ENCODE measurements at places on chromosomes 4 and X.

GRCh38 chr4:122503214-122503613 is 46.7 kb upstream of the IL2 start:
- no peak for DNase-seq

DNA sequence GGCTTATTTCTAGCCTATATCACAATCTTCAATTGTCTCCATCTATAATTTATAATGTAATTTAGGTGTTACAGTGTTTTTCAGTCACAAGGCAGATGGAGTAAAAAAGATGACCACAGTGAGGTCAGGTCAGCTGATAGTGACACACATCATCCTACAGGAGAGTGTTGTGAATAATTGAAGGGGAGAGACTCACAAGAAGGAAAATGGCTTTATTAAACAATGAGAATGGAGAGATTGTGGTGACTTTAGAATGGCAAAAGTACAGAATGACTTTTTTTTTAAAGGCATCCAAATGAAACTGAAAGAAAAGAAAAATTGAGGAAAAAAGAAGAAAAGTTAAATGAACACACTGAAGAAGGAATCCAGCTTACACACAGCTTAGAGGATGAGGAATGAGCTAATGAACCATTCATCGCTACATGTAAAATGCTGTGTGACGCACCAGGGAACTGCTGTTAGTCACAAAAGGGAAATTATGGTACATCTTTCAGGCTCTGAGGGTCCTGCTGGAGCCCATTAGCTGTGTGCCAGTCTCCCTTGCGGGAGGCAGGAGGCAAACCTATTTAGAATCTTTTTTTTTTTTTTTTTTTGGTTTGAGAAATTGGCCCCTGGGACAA is 56.6 kb downstream of the SPRY1 start:
- DNase-seq = no peak

DNA sequence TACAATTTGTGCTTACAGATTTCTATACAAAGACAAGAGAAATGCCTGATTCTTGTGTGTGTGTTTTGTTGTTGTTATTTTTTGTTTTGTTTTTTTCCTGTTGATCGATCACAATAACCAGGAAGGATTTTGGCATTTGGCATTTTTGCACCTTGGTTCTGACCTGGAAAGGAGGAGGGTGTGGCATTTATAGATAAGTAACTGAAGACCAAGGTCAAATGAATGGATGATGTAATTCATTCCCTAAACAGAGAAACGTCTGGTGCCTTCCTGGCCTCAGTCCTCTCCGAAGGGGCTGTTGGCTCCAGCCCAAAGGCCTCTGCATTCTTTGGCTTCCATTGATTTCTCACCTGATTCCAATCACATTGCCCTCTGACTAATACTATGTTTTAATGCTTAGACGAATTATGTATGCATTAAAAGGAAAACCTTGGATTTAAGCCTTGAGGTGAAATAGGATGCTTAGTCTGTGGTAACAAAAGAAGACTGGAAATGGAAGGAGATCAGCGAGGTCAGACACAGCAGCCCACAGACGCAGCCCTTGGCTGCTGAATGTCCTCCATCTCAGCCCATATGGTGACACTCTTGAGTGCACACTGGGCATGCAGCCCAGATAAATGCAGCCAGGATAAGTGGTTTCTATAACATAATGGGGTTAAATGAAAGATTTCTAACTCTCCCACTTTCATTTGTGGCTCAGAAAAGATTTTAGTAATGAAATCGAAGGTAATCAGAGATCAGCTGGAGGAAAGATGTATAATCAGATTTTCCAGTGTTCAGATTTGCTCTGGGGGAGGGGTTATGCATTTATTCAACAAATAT is 60.5 kb upstream of the TRIM2 start:
- no peak for DNase-seq

DNA sequence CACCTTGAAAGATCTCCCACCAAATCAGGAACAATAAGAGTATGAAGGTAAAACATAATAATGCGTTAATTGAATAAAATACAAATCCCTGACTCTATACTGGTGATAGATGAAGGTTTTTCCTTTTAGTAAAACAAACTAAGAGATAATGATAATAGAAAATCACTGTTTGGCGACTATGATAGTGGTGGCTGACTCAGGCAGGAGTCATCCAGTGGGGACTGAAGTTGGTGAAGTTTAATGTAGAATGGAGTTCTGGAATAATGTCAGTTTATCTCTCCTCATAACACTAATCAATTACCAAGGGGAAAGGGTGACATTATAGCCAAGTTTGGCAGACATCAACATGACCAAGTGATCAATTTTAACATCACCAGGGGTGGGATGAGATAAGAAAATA is 21.3 kb downstream of the ABCG2 start:
- DNase-seq = no peak

DNA sequence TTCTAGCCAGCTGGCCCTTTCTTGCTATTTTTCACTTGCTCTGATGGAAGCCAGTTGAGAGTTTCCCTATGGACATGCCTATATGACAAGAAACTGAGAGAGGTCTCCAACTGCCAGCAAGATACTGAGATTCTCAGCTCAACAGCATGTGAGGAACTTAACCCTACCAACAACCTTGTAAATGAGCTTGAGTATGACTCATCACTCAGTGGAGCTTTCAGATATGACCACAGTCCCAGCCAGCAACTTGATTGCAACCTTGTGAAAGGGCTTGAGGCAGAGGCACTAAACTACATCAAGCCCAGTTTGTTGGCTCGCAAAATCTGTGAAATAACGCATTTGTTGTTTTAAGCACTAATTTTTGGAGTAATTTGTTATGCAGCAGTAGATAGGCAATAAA is 175.8 kb downstream of the COMMD8 start:
- no peak for DNase-seq

- no peak for DNase-seq
Measured at GRCh38 chrX:116198810-116199209, 28.3 kb downstream of the AGTR2 start.

DNA sequence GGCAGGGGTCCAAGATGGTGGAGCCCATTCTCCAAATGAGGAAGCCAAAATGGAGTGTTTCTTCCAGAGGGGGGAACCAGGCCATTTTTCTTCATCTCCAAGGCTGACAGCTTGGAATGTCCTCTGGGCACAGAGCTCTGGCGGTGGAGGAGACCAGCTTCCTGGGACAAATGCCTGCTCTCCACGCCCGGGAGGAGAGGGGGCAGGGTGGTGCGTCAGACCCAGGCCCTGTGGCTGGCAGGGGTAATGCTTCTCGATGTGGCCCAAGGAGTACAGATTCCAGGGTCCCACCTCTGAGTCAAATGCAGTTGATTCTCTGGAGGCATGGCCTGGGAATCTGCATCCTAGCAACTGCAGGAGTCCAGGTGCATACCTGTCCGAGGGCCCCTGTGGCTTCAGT is 44.6 kb upstream of the ADRA2C start:
- DNase-seq = peak; percentile 12

DNA sequence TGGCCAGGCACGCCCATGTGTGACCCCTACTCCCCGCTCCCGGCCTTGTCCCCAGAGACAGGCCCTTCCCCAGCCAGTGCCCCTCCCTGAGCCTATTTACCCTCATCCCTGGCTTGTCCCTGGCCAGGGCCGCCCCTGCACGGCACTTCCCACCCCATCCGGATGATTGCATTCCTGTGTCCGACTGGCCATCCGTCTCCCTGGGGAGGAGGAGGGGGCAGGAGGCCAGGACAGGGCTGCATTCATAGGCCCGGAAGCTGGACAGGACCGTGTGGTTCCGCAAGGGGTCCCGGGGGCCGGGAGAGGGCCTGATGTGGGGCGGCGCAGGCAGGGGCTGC is 22.8 kb downstream of the CTBP1 start:
- peak; percentile 85 for DNase-seq

- no peak for DNase-seq
Measured at GRCh38 chr4:185713731-185714130, 98.3 kb downstream of the SORBS2 start.

DNA sequence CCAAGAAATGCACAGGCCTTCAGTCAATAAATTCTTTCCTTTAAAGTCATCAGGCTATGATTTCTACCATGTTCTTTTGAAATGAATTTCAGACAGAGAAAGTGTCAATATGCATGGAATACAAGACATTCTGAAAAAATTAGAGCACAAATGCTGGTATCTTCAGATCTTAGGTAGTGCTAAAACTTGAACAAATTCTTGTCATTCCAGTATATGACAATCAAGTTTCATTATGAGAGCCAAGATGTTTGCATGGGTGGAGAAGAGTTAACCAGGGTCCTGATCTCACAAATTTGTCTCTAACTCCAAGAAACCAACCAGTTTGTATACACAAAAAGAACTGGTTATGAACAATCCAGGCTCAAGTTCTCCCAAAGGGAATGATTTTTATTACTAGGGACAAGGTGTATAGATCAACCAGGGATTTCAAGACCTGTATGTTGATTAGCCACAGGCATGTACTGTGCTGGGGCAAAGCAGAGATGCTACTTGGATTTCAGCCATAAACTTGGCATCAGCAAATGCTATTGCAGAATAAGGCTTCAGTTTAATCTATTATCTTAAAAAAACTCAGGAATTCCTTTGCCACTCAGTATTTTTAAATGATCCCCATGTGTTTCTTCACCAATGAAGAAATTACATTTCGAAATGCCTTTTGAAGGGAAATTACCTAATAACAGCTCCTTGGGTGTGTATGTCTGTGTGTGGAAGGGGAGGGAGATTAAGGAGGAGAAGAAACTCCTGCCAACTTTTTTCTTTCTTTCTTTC is 69.7 kb downstream of the FANCB start:
- DNase-seq = no peak

GRCh38 chrX:21655901-21656586 is 2.1 kb downstream of the KLHL34 start:
- peak; percentile 29 for DNase-seq

DNA sequence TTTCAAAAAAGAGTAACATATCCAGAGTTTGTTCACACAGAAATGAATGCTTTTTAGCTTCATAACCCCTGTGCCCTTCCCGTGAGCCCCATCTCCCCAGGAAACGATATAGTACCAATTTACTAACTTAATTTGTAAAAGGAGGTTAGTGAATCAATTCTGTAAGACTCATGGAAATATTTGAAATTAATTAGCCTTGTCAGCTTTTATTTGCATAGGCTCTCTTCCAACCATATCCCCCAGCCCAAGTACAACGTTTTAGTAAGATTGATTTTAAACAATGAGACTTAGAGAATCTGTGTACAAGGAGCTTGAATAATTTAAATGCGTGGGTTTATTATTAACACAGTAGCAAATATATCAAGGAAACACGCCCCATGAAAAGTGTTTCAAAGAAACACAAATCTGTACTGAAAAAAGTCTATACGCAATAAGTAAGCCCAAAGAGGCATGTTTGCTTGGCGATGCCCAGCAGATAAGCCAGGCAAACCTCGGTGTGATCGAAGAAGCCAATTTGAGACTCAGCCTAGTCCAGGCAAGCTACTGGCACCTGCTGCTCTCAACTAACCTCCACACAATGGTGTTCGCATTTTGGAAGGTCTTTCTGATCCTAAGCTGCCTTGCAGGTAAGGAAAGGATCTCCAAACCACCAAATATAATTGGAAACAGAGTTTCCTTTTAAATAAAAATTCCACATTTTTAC is at the start of gene VSIG1:
TSS of gene VSIG1 (plus strand) at position 512 of the 703 bp plus-strand sequence. CDS start at position 578, 66 bp downstream.
- DNase-seq = no peak

DNA sequence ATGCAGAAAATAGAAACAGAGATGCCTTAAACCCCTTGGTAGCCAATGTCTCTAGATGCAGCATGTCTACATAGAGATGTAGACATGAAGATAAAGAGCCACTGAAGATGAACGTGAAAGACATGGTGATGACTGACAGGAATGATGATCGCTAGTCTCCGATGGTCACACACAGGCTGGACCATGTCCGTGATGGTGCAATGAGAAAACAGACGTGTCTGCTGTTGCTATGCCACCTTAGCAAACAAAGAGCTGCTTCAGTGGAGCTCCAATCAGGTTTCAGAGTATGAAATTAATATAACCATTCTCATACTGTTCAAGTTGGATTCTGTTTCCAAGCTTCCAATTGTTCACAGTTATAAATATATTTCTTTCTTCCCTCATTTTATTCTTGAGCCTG is 256.5 kb downstream of the CAMK2D start:
- DNase-seq = no peak

GRCh38 chr4:184011826-184012380 is 106.8 kb downstream of the STOX2 start:
- DNase-seq = no peak

- DNase-seq = no peak
Measured at GRCh38 chr4:87353592-87353991, 30.9 kb upstream of the HSD17B13 start.

DNA sequence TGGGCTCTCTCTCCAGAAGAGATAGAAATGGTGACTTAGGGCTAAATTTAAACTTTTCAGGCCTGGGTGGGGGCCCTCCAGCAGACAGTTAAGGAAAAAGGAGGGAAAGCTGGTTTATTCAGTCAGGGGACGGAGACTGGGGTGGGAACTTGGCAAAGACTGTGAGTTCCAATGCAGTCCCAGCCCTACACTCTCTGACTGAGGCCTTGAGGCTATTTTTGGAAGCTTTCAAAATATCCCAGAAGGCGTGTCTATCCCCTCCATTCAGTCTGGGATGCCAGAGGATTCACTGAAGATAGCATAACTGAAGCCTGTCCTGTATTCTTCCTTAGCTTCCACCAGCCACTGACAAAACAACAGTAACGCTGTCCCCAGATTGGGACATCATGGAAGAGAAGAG is 32.1 kb upstream of the MSN start:
- DNase-seq = no peak

- DNase-seq = no peak
Measured at GRCh38 chrX:19440713-19441112, 74.6 kb downstream of the MAP3K15 start.

DNA sequence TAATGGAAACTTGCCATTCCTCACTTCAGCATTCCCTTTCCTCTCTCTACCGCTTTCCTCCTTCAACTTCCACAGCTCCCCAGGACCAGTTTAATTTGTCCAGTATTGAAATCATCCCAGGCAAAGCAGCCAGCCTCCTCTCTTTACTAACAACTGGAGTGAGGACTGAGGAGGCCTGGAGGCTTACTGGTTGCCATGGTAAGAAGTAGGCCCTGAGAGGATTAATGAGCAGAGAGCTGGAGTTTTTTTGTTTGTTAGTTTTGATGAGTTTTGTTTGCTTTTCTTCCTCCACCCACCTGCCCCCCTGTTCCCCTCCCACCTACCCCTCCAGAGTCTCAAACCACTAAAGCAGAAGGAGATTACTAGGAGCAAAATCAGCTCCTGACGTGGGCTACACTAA is 29.5 kb upstream of the PLP1 start:
- DNase-seq = no peak
